Stimulated activated CD4-positive, alpha-beta T cell treated with anti-CD3 and anti-CD28 coated beads, Interleukin-1b, Interleukin-23, amount 100 ng/mL, for 4 hours (primary cell): ENCODE measurements at places on chromosomes 4 and X.

DNA sequence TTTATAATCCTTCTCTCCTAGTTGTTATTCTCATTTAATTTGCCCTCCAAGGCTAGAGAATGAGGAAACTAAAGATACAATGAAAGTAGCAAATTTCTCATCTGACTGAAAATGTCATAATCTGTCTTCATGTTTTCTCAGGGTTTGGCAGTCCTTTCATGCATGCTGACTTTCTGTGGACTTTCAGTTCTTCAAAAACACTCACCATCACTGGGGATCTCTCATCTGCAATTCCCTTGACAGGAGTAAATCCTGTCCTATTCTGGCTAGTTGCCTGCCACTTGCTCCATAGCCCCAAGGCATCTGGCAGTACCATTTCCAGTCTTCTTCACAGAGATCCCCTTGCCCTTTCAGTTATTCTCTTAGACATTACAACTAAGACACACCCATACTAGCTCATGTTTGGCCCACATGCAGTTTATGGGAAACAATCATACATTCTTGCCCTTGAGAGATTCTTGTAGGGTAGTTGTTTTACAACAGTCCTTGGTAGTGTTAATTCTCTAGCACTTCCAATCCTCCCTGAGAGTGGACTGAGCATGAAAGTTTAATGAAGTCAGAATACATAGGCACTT, 449.7 kb upstream of the KLHL4 start:
- no peak for DNase-seq

GRCh38 chr4:11416071-11416766, 12.5 kb downstream of the HS3ST1 start:
- no peak for DNase-seq

DNA sequence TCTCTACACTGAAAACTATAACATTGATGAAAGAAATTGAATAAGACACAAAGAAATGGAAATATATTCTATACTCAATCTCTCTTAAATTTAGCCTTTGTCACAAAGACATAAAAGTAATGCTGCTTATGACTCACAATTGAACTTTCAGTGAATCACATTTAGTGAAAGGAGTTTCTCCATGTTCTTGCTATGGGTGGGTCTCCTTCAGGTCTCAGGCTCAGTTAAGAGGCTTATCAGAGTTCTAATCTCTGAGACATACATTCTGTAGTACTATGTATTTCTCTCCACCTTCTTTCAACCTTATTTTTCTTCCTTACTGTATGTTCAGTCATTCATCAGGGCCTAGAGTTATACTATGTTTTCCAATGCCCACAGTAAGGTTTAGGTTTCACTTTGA, 220.9 kb downstream of the DTHD1 start:
- DNase-seq, result no peak

GRCh38 chr4:156999175-156999517, 27.5 kb upstream of the PDGFC start:
- DNase-seq, result no peak

- no peak for DNase-seq
These were observed 742.6 kb upstream of the GRIA3 start for GRCh38 chrX:122441451-122441850.

DNA sequence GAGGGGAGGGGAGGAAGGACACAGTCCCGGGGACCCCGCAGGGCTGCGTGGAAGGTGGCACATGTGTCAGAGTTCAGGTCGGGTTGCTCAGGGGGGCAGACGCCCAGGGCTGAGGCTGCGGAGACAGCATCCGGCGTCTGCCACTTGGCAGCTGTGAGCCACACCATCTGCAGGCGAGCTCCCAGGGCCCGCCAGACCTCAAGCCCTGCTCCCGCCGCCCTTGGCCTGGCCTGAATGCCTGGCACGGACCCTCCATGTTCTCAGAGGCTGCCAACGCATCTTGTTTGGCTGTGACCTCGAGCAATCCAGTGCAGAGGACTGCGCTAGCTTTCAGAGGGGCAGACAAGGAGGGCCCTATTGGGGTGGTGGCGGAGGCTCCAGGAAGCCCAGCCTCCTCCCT, 5.1 kb downstream of the BGN start:
- no peak for DNase-seq

GRCh38 chr4:140157341-140157740, 3.4 kb upstream of the MAML3 start:
- DNase-seq, result no peak
